HepG2 (cell line): ENCODE measurements at places on chromosomes 4 and X. TPM values are rescaled to one million over a fixed set of nuclear protein-coding genes. Genes with fewer than 3 reads are reported as not detected.

DNA sequence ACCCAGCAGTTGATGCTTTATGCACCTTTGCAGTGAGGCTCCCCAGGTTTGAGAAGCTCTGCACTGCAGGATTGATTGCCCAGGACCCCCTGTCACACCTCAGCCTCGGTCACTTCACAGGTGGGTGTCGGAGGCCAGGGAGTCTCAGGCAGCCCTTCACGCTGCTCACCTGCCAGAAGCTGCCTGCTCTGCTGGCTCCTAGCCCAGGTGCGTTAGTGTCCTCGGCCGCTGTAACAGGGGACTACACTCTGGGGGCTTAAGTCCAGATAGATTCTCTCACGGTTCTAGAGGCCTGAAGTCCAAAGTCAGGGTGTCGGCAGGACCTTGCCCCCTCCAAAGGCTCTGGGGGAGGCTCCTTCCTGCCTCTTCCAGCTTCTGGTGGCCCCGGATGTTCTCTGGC lies 79.9 kb downstream of the CPZ start:
- DNase-seq = no peak

DNA sequence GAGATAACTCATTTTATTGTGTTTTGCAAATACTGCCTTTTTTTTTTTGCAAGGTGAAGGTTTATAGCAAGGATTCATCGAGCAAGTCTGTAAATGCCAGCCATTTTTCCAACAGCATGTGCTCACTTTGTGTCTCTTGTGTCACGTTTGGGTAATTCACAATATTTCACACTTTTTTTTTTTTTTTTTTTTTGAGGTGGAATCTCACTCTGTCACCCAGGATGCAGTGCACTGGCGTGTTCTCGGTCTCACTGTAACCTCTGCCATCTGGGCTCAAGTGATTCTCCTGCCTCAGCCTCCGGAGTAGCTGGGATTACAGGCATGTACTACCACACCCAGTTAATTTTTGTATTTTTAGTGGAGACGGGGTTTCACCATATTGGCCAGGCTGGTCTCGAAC lies 1.9 kb downstream of the RNF4 start:
- no peak for DNase-seq

GRCh38 chrX:69097451-69098236 lies 67.6 kb downstream of the PJA1 start:
- no peak for DNase-seq

DNA sequence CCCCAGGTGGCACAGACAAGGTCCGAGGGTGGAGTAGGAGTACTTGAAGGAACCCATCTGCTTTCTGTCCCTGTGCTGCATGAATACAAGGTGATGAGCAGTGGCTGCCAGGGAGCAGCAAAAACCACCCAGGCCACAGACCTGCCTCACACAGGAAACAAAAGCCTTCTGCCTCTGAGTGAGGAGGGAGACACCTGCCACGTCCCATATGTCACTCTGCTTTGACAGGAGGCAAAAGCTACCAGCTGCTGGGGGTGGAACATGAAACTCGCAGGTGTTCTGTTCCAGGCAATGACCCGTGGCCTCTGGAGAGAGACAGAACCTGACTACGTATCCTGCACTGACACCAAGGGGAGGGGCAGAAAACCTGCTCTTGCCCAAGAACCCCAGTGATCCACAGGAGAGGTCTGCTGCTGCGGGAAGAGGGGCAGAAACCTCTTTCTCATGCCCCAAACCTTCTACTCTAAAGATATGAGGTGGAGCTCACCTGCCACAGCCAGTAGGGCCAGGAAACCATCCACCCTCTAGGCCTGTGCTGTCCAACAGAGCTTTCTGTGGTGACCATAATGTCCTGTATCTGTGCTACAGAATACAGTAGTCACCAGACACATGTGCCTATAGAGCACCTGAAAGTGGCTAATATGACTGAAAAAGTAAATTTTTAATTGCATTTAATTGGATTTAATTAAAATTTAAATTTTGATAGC lies 172.9 kb downstream of the PRDM5 start:
- DNase-seq = no peak

GRCh38 chr4:4794421-4794820 lies 65.0 kb upstream of the MSX1 start:
- DNase-seq = no peak

GRCh38 chrX:27078371-27078770 lies 384.8 kb downstream of the PPP4R3C start:
- DNase-seq = no peak

GRCh38 chrX:114774691-114775090 lies 190.8 kb downstream of the HTR2C start:
- no peak for DNase-seq

DNA sequence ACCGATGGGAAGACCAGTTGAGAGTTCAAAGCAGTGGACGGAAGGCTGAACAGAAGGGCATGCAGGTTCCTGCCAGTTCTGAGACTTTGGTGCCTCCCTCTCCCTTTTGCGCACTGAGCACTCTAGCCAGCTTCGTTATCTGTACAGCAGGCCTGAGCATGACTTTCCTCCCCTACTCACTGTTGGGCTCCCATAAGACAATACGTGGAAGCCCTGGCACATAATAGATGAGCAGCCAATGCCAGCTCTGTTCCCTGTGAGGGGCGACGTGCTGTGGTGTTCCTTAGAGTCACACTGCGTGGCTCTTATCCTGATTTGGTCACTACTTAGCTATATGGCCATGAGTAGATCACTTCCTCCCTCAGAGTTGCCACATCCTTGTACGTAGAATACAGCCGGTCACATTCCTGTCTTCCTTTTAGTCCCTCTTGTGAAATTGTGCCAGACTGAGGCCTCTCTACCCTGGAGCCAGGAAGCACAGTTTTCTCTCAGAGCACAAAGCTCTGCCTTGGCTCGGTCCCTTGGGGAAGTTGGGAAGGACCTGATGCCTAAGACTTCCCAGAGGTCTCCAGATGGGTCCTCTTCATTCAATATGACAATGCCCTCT lies 160.4 kb upstream of the MAMLD1 start:
- no peak for DNase-seq

DNA sequence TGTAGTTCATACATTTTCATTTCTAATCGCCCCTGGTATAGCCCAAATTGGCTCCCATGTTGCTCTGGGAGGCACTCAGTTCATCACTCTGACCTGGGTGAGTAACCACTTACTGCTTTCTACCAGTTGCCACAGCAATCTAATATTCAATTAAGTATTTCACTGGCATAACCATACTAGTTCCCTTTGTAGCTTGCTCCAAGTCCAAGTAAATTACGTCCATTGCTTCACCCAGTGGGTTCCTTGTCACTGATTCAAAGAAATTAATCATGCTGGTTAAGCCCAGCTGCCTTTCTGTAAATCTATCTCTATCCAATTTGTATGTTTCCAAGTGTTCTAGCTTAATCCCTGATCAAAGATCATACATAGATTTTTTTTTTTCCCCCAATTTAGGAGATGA lies 92.0 kb upstream of the CBR4 start:
- no peak for DNase-seq

DNA sequence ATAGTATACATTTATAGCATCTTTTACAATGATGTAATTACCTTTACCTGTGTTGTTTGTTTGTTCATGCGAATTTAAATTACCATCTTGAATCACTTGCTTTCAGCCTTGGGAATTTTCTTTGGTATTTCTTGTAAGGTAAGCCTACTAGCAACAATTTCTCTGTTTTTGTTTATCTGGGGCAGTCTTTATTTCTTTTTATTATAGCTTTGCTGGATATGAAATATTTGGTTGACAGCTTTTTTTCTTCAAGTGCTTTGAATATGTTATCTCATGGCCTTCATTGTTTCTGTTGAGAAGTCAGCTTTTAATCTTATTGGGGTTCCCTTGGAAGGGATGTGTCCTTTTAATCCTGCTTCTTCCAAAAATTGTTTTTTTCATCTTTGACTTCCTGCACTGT lies 292.8 kb upstream of the EDA2R start:
- DNase-seq = no peak

GRCh38 chr4:173273941-173274340 lies 60.2 kb downstream of the HMGB2 start:
- no peak for DNase-seq

DNA sequence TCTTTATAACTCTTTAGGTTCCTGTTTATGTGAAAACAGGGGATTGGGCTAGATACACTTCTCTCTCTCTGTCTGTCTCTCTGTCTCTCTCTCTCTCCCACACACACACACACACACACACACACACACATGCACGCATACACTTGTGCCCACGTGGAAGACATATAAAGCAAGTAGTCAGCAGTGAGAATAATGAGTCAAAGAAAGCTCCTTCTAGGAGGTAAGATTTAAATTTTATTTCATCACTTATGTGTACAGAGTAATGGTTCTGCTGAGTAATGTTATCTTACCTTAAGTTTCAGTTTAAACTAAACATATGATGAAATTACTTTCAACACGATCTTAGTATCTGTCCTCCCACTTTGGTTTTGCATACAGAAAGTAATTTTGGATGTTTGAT lies 243.0 kb upstream of the TEX13A start:
- no peak for DNase-seq

GRCh38 chrX:109472939-109473735 lies 8.7 kb downstream of the GUCY2F start:
- DNase-seq = peak; percentile 42

GRCh38 chr4:1061056-1061700 lies 49.8 kb downstream of the FGFRL1 start:
- no peak for DNase-seq

DNA sequence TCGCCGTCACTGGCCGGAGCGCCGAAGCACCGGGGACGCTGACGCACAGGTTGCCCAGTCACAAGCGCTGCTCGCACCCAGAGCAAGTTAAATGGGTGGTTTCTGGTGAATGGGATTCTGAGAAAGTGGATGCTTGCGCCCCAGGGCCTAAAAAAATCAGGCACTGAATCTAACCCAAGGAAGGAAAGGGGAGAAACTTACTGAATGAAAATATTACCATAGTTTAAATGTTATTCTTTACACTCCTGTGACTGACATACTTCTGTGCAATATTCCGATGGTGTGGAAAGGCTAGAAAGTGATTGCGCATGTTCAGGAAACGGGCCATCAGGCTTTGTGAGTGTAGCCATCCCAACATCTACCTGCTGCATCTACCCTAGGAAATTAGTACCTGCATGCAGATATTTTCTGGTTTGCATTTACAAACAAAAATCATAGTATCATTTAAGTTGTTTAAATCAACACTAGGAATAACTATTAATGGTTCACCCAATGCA lies 838 bp upstream of the ABCG2 start:
- DNase-seq = peak; percentile 13

GRCh38 chr4:184313058-184313581 lies 95.4 kb upstream of the ENPP6 start:
- DNase-seq = no peak

- DNase-seq = no peak
Measured at GRCh38 chr4:108796173-108796572, 33.3 kb upstream of the ETNPPL start.

GRCh38 chr4:109182696-109183095 lies 119.8 kb downstream of the COL25A1 start:
- DNase-seq = no peak

- no peak for DNase-seq
Measured at GRCh38 chr4:182740256-182740655, 176.9 kb downstream of the DCTD start.

DNA sequence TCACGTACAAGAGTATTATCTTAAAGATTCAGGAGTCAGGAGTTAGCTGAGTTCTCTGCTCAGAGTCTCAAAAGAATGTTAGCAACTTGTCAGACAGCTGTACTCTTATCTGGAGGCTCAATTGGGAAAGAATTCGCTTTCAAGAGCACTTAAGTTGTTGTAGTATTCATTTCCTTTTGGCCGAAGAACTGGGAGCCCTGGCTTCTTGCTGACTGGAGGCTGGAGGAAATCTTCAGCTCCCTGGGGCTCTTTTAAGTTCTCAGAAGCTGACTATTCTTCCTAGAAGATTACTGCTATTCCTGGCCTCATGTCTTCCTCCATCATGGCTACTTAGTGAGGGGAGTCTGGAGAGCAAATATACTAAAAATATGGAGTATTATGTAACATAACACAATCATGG lies 587.2 kb downstream of the EPHA5 start:
- DNase-seq = no peak

DNA sequence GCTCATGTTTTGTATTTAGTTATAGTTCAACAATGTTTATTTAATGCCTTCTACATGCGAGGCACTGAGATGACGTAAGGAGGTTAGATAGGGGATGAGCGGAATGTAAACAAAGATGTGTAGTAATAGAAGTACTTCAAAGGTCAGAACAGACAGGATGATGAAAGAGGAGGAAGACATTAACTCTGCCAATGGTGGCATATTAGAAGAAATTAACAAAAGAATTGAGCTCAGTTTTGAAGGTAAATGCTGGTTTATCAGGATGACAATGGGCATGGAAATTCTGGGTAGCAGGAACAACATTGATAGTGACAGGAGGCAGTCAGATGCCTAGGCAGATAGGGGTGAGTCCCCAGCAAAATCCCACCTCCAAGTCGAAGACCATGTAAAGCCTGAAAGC lies 62.3 kb upstream of the PGRMC2 start:
- peak; percentile 92 for DNase-seq

Gene AADAT
- polyA plus RNA-seq = 9.1 and 10.2 TPM in 2 replicates

Gene GLRA2
- not detected in 2 replicates for polyA plus RNA-seq

Gene RIPPLY1
- polyA plus RNA-seq = 0.33 and 0.41 TPM in 2 replicates

Gene CTAG1B
- not detected in 2 replicates for polyA plus RNA-seq

Gene SYNPO2
- polyA plus RNA-seq = 0.01 TPM in 1 of 2 replicates, not detected in the other

Gene MGAT4D
- polyA plus RNA-seq = not detected in 2 replicates
